Right ventricle myocardium inferior (tissue), 1 donor: ENCODE measurements at places on chromosomes 2 and 18.
A peak's percentile ranks its signal among the peaks of the same experiment; 100 is the strongest.

- no peak for DNase-seq
Measured at GRCh38 chr2:29733965-29734364, 187.4 kb downstream of the ALK start.

- no peak for DNase-seq
Measured at GRCh38 chr18:74082742-74083556, 64.7 kb downstream of the FBXO15 start.

DNA sequence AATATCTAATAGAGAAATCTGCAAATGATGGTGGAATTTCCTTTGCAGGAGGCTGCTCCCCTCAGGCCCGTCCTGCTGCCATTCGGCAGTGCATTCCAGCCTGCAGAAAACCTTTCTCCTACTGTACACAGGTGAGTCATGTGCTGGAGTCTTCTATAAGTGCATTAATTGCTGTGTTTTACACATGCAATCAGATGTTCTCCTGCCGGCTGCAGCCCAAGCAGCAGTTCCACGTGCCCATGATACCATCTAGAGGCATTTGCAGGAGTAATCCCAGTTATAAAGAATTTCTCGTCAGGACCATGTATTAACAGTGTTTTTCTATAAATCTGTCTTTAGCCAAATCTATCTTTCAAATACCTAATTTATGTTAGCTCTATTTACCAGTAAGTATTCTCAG is 304.7 kb upstream of the HNMT start:
- DNase-seq: no peak

- DNase-seq: peak; percentile 79
Measured at GRCh38 chr2:235087832-235088495, 136.1 kb downstream of the SH3BP4 start.

GRCh38 chr2:173232956-173233744 is 121.5 kb upstream of the CDCA7 start:
- no peak for DNase-seq
